GM23248 (cell line): ENCODE measurements at places on chromosomes 6 and 20. TPM values are rescaled to one million over a fixed set of nuclear protein-coding genes. Genes with fewer than 3 reads are reported as not detected.

DNA sequence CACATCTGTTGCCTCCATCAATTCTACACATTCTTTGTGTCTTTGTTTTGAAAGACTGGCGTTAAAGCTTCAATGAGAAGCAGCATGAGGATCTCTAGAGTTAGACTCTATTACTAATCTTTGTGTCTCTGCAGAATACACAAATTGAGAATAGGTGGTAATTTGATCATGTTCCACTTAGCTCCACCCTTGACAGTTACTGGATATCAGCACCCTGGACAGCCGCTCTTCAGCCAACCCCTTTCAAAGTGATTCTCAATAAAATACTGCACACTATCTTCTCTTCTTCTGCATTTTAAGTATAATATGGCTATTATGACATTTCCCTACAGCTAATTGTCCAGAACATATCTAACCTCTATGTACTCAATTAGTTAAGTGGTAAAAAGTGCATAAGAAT lies 54.3 kb upstream of the CNR1 start:
- H3K27me3 ChIP-seq: no peaks in the 10 kb centered on the region
- peak; percentile 39 for DNase-seq
- H3K4me3 ChIP-seq: no peak overlapping the region
- no peaks in the 10 kb centered on the region for H3K4me1 ChIP-seq
- no peaks in the 10 kb centered on the region for H3K36me3 ChIP-seq
- no peak overlapping the region for H3K27ac ChIP-seq

DNA sequence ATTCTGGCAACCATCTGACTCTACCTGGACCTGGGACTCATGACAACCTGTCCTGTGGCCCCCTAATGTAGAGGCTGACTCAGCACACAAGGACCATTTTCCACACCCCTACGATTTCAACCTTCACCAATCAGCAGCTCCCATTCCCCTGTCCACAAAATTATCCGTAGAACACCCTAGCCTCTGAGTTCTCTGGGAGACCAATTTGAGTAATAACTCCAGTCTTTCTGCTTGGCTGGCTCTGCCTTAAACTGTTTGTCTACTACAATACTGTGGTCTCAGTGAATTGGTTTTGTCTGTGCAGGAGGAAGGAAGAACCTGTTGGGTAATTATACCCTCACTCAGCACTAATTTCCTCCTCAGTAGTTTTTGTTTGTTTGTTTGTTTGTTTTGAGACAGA lies 99.3 kb upstream of the MRPS10 start:
- H3K36me3 ChIP-seq: no peaks in the 10 kb centered on the region
- no peak overlapping the region for H3K4me3 ChIP-seq
- peaks cover 43% of the 10 kb centered on the region for H3K4me1 ChIP-seq
- peak overlapping the region; percentile 82 for H3K27ac ChIP-seq

DNA sequence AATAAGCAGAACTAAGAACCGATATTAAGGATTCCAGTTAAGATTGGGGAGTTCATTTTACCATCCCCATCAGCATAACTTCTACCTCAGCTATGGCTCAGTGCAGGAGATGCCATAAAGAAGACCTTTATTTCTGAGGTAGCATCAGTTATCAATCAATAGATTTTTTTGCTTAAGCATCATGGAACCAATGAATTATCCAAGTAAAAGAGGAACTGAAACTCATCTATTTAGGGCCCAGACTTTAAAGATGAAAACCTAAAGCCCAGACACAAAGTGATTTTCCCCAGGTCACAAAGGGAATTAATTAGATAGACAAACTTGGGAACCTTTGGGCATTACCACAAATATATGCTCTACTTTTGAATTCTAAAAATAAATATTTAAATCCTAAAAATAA lies 59.2 kb upstream of the TINAG start:
- H3K27ac ChIP-seq: no peak overlapping the region
- H3K4me3 ChIP-seq: no peak overlapping the region
- no peaks in the 10 kb centered on the region for H3K4me1 ChIP-seq
- H3K36me3 ChIP-seq: no peaks in the 10 kb centered on the region
- H3K27me3 ChIP-seq: no peaks in the 10 kb centered on the region
- DNase-seq: no peak

Gene FAM83C
- total RNA-seq: not detected in 2 replicates

GRCh38 chr20:48962421-48962820 lies 40.9 kb downstream of the ARFGEF2 start:
- H3K27ac ChIP-seq: no peak overlapping the region
- no peaks in the 10 kb centered on the region for H3K27me3 ChIP-seq
- no peak overlapping the region for H3K4me3 ChIP-seq
- no peak for DNase-seq

Gene NKAPL
- total RNA-seq: 0.97 and 1.9 TPM in 2 replicates

GRCh38 chr20:53165452-53165851 lies 193.3 kb downstream of the TSHZ2 start:
- peaks cover 27% of the 10 kb centered on the region for H3K4me1 ChIP-seq
- no peak for DNase-seq
- H3K36me3 ChIP-seq: no peaks in the 10 kb centered on the region
- no peaks in the 10 kb centered on the region for H3K27me3 ChIP-seq

Gene ERVFRD-1
- total RNA-seq: not detected in 2 replicates

- DNase-seq: no peak
- no peak overlapping the region for H3K27ac ChIP-seq
- no peak overlapping the region for H3K4me3 ChIP-seq
- H3K27me3 ChIP-seq: no peaks in the 10 kb centered on the region
- no peaks in the 10 kb centered on the region for H3K4me1 ChIP-seq
- 0 out of 2 replicates have a peak, but pooled peaks cover 5% of the 10 kb centered on the region for H3K36me3 ChIP-seq
These were observed 90.0 kb downstream of the ATP9A start for GRCh38 chr20:51678026-51678697.

- no peak overlapping the region for H3K4me3 ChIP-seq
- H3K27ac ChIP-seq: no peak overlapping the region
- H3K27me3 ChIP-seq: no peaks in the 10 kb centered on the region
- no peaks in the 10 kb centered on the region for H3K36me3 ChIP-seq
- DNase-seq: no peak
These were observed 118.8 kb downstream of the PHACTR3 start for GRCh38 chr20:59723108-59723500.

DNA sequence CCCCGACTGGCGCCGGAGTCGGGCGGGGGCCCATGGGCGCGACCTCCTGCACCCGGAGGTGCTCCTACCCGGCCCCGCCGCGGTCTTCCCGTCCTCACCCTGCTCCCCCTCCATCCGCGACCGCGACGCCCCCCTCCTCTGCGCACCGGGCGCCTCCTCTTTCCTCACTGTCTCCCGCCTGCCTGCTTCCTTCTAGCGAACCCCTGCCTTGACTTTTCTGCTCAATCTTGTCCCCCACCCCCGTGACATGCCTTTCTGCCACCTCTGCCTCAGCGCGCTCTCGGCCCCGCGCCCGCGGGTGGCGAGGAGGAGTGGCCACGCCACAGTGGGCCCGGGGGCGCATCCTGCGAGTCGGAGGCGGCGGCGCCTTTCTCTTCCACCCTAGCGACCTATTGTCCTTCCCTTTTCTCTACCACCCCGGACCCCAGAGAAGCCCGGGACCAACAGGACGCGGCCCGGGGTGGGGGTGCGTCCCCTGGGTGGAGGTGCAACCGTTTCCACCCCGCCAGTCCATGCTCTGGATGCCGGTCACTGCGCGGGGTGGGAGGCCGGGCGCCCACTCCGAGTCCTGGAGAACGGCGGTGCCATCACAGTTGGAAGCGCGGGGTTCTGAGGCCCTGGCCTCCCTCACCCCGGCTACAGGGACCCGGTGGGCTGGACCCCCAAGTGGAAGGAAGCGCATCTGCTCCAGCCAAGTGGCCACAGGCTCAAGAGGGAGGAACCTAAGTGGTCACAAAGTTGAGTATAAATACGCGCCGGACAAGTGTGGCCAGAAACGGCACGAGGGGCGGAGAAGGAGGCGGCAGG lies 2.0 kb downstream of the PDE10A start:
- no peaks in the 10 kb centered on the region for H3K4me1 ChIP-seq
- peaks cover 73% of the 10 kb centered on the region for H3K27me3 ChIP-seq
- H3K4me3 ChIP-seq: no peak overlapping the region; the same call in 1 of the 2 replicates
- H3K27ac ChIP-seq: no peak overlapping the region
- no peak for DNase-seq
- H3K36me3 ChIP-seq: no peaks in the 10 kb centered on the region

Gene YIPF3
- total RNA-seq: 252 and 263 TPM in 2 replicates

Gene CHRNA4
- not detected in 2 replicates for total RNA-seq

DNA sequence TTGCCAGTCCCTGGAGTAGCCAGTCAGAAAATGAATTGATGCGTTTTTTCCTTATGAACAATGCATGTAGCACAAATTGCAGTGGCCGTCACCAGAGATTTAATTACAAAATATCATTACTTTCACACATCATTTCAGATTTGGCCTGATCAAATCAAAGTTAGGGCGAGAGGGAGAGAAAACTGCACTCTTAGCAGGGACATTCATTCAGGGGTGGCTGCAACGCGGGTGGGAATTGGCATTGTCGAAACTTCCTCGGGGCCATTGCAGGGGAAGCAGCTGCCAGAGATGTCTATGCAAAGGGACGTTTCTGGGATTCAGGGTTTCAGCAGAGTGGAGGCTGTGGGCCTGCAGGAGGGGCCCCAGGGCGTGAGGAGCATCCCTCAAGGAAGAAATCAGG lies 76.5 kb upstream of the TOP1 start:
- H3K27ac ChIP-seq: no peak overlapping the region
- no peak overlapping the region for H3K4me3 ChIP-seq
- no peaks in the 10 kb centered on the region for H3K36me3 ChIP-seq
- no peak for DNase-seq

Gene NKAIN4
- total RNA-seq: not detected in 2 replicates

- no peaks in the 10 kb centered on the region for H3K36me3 ChIP-seq
- no peaks in the 10 kb centered on the region for H3K27me3 ChIP-seq
- peaks cover 22% of the 10 kb centered on the region for H3K4me1 ChIP-seq
- peak; percentile 88 for DNase-seq
These were observed 88.3 kb upstream of the COL21A1 start for GRCh38 chr6:56335726-56336125.

- no peak overlapping the region for H3K4me3 ChIP-seq
- no peaks in the 10 kb centered on the region; the same call in 1 of the 2 replicates for H3K36me3 ChIP-seq
- no peak for DNase-seq
- peaks cover 29% of the 10 kb centered on the region for H3K4me1 ChIP-seq
These were observed 33.0 kb downstream of the RRBP1 start for GRCh38 chr20:17648791-17649730.

DNA sequence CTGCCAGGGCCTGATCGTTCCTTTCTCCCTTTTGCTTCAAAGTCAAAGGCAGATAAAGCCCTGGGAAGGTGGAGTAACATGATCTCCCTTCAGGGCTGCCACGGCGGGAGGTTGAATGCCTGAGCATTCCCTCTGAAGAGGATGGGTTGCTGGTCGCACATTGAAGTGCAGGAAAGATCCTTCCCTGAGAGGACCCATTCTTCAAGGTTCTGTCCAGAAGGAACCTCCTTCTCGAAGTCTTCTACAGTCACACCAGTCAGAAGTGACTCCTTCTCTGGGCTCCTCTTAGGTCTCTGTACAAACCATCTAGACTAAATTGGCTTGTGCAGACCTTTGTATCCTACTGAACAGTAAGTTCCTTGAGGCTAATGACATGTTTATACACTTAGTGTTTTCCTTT lies 192.6 kb upstream of the VGLL2 start:
- H3K4me1 ChIP-seq: no peaks in the 10 kb centered on the region
- no peak for DNase-seq
- no peaks in the 10 kb centered on the region for H3K36me3 ChIP-seq
- H3K27ac ChIP-seq: no peak overlapping the region
- H3K4me3 ChIP-seq: no peak overlapping the region

DNA sequence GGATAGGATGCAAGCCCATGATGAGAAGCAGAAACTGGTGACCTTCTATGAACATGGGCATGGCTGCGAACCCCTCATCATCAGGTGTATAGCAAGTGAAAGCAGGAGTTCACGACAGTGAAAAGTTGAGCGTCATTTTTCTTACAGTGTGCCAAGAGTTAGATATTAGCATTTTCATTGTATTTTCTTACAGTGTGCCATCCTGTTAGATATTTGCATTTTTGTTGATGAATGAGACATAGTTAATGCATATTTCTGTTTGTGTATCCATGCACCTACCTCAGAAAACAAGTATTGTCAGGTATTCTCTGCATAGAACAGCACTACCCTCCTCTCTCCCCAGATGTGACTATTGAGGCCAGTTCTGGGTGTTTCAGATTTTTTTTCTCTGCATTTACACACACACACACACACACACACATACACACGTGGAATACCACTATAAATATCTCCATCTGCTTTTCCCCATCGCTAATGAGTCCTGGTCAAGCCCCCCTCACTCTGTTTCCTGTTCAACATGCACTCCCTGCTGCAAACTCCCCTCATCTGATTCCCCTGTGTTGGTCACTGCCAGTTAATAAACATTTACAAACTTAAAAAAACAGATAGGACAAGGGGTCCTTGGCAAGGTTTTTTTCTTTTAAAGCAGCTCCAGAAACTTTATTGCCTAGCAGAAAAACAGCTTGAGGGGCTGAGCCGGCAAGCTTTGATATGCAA lies 41.7 kb downstream of the PLN start:
- no peaks in the 10 kb centered on the region for H3K27me3 ChIP-seq
- no peak for DNase-seq
- H3K4me3 ChIP-seq: peak overlapping the region; percentile 42
- peaks cover 14% of the 10 kb centered on the region; the same call in 1 of the 2 replicates for H3K4me1 ChIP-seq
- 0 out of 2 replicates have a peak overlapping the region, but pooled peaks have one; percentile 11 for H3K27ac ChIP-seq

DNA sequence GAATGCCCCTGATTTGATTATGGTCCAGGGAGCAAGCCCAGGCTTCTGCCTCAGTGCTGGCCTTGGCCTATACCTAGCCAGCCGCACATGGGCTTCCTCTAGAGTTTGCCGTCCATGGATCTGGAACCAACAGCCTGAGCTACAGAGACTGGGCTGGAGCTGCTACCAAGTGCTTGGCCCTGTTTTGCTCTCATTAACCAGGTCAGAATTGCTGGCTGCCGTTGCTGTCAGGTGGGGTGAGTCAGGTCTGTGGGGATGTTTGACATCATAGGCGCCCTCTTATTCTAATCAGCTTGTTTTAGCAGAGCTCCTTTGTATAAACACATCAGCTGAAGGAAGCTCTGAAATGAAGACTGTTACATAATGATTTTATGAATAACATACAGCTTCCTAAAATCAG lies 83.1 kb upstream of the PHACTR2 start:
- peaks cover 17% of the 10 kb centered on the region for H3K4me1 ChIP-seq
- DNase-seq: no peak
- no peak overlapping the region for H3K4me3 ChIP-seq
- H3K27me3 ChIP-seq: no peaks in the 10 kb centered on the region
- H3K36me3 ChIP-seq: no peaks in the 10 kb centered on the region
- no peak overlapping the region for H3K27ac ChIP-seq

Gene SLA2
- total RNA-seq: not detected in 2 replicates

Gene CCHCR1
- total RNA-seq: 13.5 and 14.3 TPM in 2 replicates

- no peaks in the 10 kb centered on the region for H3K4me1 ChIP-seq
- peak; percentile 36 for DNase-seq
- peak overlapping the region; percentile 98 for H3K4me3 ChIP-seq
These were observed 392 bp downstream of the PSMB8 start for GRCh38 chr6:32843331-32843978.
